ENCODE measurements at places on chromosomes 1 and 21.

GRCh38 chr1:33143698-33144097, 38.1 kb downstream of the TRIM62 start:
- DNase-seq = no peak

DNA sequence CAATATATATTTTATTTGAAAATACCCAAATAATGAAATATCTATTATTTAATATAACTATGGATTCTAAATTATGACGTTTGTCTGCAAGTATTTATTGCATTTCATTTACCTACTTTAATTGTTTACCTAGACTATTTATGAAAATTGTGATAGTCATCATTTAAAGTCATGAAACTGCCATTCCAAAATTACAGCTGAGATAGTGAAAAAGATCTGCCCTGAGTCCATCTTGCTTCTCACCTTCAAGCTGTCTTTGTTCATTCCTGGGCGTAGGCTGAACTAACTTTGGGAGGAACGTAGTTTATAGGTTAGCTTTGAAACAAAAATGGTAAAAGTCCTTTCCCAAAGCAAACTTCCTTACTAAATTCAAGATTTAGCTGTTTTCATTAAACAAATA, 12.4 kb upstream of the HPDL start:
- no peak for DNase-seq

DNA sequence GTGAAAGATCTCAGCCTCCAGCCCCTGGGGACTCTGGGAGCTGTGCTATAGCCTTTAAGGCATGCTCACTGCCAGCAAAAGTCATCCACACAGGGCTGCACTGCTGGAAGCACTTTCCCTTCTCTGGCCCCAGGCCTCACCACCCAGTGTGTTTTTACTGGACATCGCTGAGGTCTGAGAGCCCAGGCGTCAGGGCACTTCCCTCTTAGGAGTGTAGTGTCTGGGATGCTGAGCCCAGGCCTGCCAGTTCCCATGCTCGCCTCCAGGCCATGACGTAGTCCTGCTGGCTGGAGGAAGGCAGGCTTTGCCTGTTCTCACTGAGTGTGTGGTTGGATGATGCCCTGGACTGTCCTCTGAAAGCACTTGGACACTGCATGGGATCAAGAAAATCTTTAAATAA, 101.2 kb downstream of the GDAP2 start:
- DNase-seq = no peak

DNA sequence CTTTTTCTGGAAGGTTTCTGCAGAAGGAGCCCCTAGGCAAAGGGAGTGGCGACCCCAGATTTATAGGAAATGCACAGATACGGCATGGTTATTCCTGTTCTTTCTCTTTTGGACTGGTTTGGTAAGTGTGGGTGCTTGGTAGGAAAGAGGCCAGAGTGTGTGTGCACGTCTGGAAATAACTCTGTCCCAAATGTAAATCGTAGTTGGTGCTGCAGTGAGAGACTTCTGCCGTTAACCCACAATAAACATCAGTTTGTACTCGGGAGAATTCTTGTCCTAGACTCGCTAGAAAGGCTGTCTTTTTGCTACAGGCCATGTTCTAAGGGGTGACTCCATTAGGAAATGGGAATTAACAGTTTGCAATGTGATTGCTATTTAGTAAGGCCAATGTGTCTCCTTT, 779 bp downstream of the SLC44A3 start:
- no peak for DNase-seq

DNA sequence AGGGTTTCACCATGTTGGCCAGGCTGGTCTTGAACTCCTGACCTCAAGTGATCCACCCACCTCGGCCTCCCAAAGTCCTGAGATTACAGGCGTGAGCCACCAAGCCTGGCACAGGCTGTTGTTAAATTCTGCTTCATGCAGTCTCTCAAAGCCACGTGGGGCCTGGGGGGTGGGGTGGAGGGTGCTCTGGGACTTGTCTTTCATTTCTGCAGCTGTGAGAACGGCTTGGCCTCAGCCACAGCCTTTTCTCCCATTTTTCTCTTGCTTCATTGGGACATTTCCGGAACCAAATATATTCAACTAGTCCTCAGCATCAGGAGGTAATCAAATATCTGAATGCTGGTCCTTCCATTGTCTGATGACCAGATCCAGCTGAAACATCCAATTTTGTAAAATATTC, 27.6 kb upstream of the KCNE2 start:
- DNase-seq = no peak

DNA sequence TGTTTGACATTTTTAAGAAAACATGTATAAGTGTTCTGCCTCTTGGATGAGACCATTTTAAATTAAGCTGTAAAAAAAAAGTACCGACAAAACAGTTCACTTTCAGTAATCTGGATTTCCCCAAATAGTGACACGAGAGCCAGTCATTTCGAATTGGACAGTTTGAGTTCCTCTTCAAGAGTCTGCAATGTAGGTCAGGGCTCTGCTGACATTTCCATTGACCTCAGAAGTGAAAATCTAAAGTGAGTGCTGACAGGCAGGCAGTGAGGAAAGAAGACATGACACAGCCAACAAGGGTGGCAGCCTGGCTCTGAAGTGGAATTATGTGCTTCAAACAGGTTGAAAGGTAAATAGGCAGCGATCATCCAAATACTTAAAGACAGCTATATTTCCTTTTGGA, at the start of gene IL23R:
TSS of gene IL23R (plus strand) at position 259 of the 400 bp plus-strand sequence. CDS start 1,667 bp downstream, outside the sequence.
- DNase-seq = peak; percentile 34

GRCh38 chr1:218254296-218254946, 30.7 kb upstream of the RRP15 start:
- DNase-seq = no peak

DNA sequence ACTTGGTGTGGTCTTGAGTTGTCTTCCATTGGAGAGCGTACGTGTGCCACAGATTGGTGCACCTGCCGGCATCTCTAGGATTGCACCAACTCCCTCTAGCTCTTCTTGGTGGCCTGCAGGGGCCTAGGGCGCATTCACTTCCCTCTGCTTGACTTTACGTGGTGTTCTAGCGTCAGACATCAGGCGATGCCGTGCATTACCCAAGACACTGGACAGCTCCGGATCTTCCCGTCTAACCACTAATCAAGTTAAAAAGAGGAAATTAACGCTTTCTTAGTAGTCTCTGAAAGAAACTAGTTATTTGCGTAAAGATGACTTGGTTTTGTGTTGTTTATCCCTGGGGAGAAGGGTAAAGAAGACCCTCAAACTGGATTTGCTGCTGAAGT, 510 bp upstream of the IL10RB start:
- DNase-seq = peak; percentile 85

DNA sequence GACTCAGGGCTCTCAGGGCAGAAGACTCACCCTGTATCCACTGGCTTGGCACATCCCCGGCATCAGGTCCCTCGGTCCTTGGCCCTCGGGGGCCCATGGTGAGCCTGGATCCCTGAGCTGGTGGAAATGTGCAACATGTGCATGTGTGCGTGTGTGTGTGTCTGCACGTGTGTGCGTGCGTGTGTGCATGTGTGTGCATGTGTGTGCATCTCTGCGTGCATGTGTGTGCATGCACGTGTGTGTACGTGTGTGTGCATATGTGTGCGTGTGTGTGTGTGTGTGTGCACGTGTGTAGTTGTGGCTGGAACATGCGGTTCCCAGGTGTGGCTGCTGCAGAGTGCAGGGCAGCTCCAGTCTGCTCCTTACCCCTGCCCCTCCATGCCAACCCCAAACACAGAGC, 51.3 kb downstream of the UMODL1 start:
- no peak for DNase-seq

GRCh38 chr21:16264319-16264718, 534.5 kb downstream of the USP25 start:
- no peak for DNase-seq
